Mammary microvascular endothelial cell (primary cell): ENCODE measurements at places on chromosomes 3 and 15. TPM values are rescaled to one million over a fixed set of nuclear protein-coding genes. Genes with fewer than 3 reads are reported as not detected.

The CELSR3 gene
- total RNA-seq = 0.39 and 0.73 TPM in 2 replicates

The LTF gene
- 0.25 and 3.1 TPM in 2 replicates for total RNA-seq

The P2RY1 gene
- total RNA-seq = 1.7 and 1.8 TPM in 2 replicates

The TRAT1 gene
- not detected in 2 replicates for total RNA-seq

The ACTRT3 gene
- total RNA-seq = 6.1 and 6.7 TPM in 2 replicates

The RGMA gene
- not detected in 2 replicates for total RNA-seq

The IRAK2 gene
- total RNA-seq = 15.8 and 21.6 TPM in 2 replicates

The MUC20 gene
- not detected in 2 replicates for total RNA-seq
